Kidney (tissue), 22 donors: ENCODE measurements at places on chromosomes 2 and 18.

DNA sequence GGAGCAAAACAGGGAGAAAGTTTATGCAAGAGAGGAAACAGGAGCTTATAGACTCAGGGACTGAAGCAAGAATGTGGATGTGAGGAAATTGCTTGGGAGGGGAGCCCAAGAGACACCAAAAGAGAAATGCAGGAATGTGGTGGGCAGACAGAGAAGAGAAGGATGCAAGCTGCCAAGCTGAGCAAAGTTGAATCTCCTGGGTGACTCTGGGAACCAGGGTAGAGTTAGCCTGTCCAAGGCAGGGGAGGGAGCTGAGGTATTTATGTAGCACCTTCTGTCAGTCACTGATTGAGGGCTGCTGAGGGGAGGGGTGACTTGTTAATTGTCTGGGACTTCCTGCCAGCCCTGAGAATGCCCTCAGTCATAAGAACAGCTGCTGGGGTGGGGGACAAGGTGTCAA is 464.3 kb downstream of the NBAS start:
- no peak for DNase-seq

- DNase-seq, result no peak
Measured at GRCh38 chr18:43022874-43023273, 92.6 kb downstream of the RIT2 start.

DNA sequence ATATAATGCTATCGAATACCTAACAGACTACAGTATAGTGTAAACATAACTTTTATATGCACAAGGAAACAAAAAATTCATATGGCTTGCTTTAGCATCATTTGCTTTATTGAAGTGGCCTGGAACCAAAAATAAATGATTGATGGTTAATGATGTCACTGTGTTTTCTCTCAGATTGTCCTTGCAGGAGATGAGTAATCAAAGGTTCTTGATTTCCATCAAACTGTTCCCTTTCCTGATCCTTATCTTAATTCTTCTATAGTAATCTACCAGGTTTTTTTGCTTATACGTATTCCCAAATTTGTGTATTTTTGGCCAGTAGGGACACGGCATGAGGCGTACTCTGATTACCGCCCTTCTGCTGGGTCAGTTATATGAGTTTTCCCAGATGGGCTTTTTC is 104.9 kb upstream of the CXCR4 start:
- no peak for DNase-seq

DNA sequence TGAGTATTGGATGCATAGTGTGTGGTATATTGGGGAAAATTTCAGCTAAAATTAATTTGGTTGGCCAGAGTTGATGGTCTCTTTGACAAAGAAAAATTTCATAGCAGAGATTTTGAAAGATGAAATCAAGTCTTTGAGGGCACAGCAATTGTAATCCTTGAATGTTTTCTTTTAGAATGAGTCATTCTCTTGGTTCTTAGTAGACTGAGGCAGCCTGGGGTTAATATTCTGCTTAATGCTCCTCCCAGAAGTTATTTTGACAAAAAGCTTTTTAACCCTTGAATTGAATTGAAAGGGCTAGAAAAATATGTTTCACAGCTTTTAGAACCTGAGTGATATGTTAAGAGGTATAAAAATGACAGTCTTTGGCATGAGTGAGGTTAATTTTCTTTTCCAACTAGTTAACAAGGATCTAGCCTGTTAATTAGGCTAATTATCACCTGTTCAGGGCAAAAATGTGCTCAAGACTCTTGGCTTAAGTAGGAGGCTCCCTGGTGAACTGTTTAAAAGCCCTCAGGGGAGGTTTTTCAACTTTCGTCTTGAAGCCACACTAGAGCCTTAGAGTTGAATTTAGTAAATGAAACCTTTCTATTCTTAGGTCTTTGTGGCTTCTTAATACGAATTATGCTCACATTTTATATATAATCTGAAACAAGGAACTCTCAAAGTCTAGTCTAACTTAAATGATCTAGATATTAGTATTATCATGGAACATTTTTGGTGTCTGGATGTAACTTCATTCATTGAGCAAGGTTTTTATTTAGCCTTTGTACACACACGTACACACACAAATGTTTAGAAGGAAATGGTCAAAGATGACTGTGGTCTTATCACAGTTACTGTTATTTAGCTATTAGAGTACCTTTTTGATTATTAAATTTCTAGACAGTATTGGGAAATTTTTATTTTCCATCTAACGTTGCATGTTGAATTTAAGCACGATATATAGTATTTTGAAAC is 272.5 kb downstream of the ZNF407 start:
- DNase-seq, result no peak

DNA sequence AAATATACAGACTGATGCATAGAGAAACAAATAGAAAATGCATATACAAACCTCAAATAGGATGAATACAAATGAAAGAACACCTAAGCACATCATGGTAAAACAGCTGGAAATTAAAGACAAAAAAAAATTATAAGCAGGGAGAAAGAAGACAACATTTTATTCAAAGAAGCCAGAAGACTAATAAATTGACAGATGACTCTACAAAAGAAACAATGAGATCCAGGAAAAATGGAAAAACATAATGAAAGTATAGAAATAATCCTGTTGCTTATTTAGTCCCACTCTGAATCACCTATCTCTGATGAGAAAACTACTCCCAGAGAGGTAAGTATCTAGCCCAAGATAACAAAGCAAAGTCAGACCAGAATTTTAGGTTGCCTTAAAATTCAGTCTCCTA is 143.4 kb downstream of the RBM43 start:
- no peak for DNase-seq

- DNase-seq, result no peak
Measured at GRCh38 chr2:73018188-73018825, 53.2 kb downstream of the SFXN5 start.

DNA sequence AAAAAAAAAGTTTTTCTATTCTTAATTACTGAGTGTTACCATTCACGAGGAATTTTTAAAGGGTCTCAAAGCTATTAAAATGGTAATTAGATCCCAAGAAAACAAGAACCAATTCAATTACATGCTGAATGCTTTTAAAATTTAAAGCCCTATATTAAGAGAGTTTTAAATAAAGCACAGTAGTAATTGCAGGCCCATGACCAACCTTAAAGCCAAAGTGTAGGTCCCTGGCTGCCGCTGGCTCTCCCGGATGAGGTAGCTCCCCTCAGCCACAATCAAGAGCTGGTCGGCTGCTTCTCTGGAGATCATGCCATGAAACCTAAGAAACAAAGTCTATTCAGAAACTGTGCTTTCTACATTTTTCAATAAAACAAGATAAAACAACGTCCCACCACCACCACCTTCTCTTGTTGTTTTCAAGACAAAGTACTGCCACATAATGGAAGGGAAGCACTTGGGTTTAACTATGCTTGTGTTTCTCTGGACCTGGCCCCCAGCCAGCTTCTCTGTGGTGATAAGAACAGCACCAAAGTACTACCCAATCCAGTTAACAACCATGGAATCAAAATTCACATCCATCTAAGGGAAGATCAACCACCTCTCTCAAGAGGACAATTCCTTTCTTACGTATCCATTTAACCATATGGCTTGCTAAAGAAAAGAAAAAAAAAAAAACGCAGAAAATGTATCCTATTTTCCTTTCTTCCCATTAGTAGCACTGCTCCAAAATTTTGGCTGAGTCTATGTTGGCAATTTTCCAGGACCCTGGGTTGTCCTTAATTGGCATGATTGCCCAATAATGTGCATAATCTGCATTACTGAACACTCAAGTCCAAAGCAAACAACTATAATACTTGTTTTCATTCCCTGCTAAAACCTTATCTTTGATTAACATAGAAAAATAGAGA is 90.1 kb downstream of the CHN1 start:
- no peak for DNase-seq

DNA sequence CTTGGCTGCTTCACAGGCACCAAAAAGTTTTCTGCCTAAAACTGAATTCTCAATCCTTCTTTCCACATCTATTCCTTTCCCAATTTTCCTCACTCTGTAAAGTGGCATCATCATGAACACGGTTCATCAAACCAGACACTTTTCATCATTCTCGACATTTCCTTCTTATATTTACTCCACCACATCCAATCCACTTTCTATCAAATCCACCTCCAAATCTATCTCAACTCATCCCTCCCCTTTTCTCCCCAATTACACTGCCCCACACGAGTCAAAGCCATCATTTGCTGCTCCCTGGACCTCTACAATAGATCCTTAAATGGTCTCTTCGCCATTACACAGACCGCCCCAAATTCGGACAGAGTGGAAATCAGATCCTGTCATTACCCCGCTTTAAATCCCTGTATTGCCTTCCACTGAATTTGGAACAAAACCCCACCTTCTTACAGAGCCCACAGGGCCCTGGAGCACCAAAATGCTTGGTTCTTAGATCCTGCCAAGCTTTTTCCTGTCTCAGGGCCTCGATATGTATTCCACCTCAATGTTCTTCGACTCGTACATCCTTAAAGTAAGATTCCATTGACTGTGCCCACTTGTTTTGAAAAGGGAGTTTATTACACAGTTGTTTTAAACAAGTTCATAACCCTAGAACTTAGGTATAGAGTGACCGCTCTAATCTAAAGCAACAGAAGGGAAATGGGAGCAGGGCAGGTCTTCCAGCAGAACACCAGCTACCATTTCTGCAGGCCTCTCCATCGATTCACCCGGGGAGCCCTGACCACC is 856 bp downstream of the ACAA2 start:
- DNase-seq, result no peak

DNA sequence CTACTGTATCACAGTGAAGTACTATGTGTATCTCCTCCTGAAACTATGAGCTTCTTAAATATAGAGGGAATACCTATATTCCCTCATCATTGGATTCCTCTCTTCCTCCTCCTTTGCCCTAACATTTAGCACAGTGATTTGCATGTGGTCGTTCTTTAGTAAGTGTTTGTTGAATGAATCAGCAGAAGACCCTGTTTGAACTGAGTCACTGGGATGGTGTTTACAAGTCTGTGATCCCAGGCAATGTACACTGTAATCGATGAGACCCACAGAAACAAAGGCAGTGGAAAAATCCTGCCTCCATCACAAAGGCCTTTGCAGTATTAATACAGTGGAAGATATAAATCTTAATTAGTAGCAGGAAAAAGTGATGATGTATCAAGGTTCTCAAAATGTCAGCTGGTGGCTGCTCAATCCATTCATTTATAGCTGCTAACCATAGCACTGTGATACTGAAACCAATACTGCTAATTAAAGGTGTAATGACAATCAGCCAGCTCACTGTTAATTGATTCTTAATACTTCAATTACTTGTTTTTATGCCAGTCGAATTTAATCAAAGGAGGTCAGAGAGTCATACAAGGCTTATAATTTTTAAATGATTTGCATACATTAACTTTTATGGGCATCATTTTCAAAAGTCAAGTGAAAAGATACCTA is 20.8 kb upstream of the MYO3B start:
- DNase-seq, result no peak

- DNase-seq, result no peak
Measured at GRCh38 chr18:29259838-29260237, 1082.9 kb upstream of the CDH2 start.

DNA sequence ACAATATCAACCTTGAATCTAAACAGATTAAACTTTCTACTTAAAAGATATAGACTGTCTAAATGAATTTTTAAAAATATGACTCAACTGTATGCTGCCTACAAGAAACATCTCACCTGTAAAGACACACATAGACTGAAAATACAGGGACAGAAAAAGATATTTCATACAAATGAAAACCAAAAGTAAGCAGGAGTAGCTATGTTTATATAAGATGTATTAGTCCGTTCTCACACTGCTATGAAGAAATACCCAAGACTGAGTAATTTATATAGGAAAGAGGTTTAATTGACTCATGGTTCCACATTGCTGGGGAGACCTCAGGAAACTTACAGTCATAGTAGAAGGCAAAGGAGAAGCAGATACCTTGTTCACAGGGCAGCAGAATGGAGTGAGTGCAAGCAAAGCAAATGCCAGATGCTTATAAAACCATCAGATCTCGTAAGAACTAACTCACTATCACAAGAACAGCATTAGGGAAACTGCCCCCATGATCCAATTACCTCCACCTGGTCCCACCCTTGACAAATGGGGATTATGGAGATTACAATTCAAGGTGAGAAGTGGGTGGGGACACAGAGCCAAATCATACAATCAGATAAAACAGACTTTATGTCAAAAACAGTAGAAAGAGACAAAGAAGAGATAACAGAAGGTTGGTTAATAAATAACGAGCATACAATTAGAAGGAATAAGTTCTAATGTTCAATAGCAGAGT is 214.4 kb upstream of the SLC39A10 start:
- DNase-seq, result no peak

GRCh38 chr2:74948779-74949178 is 9.7 kb upstream of the POLE4 start:
- no peak for DNase-seq

DNA sequence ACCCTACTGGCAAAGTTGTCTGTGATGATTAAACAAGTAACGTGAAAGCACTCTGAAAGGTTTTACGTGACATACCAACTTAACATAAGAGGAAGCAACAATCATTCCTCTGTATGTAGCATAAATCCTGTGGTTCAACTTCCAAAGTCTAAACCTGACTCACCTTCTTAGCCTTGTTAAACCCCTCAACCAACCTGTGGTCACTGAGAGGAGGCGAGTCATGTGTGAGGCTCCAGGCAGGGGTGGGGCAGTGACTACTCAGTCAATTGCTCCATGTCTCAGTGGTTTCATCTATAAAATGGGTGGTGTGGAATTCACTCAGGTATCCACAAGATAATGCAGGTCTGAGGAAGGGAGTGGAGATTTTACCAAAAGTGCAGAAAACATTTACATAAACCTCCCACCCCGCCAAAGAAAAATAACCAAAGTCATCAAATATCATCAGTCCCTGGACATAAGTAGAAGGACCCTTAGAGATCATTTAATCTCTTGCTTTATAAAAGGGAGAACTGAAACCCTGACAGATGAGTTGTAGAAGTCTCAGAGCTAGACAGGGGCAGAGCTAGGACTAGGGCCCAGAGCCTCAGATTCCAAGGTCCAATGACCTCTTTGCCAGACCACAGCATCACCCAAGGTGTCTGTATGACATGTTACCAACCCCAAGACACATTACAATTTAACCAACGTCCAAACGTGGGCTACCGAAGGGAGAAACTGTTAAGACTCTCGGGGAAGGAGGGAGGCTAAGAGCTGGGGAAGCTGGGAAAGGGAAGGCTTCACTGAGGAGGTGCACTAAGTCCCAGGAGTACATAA is 3.7 kb upstream of the PCBP1 start:
- DNase-seq, result no peak

DNA sequence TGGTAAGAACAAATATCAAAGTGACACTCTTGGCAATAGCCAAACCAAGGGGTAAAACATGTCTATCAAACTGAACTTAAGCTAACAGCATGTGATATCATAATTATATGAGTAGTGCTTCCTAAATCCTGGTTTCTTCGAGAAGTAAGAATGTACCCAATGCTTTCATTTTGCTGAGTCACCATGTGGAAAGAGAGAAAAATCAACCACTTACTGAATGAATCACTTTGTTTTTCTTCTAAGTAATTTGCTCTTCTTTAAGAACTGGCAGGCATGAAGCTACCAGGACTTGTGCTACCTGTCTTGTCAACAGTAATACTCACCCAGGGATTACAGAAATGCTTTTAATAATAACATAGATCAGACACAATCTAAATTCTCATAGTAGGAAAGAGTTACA is 19.0 kb upstream of the DUSP19 start:
- no peak for DNase-seq
